Activated naive CD4-positive, alpha-beta T cell (primary cell): ENCODE measurements at places on chromosomes 6 and 20.

- no peak for DNase-seq
These were observed 564.9 kb upstream of the CITED2 start for GRCh38 chr6:139939189-139939979.

DNA sequence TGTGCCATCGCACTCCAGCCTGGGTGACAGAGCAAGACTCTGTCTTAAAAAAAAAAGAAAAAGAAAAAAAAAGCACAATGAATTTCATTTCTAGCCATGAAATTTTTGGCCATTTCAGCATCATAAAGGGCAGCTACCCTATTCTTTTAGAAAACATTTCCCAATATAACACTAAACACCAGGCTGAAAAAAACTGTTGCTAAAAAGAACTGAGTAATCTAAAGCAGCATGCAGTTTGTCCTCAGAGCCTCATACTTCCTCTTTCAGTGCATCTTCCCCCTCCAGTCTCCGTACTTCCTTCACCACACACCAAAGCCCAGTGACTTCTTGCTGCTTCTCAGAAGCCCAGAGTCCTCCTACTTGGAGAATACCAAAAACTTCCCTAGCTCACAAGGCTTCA, 5.6 kb upstream of the IFNGR1 start:
- no peak for DNase-seq

DNA sequence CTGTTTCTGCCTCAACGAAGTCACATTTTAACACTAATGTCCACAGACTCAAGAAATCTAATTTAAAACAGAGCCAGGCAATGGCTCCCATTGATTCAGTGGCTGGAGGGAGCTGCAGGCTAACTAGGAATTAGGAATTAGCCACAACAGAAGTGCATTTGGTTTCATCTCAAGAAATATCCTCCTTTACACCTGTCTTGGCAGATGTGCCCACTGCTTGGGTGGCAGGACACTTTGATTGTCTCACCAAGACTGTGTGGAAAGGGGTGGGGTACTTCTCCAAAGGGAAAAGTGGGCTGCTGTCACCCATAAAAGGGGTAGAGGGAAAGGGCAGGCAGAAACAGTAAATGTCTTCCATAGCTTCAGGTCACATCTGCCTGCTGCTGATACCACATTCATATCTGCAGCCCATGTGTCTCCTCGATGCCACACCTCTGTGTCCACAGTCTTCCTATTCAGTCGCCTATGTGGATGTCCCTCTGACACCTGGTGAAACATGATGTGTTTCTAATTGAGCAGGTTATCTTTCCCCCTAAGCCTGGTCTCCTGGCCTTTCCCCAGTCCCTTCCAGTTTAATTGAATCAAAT, 10.9 kb upstream of the OSER1 start:
- no peak for DNase-seq

GRCh38 chr6:101784094-101784493, 390.6 kb downstream of the GRIK2 start:
- no peak for DNase-seq

GRCh38 chr6:77462359-77463307, 658 bp downstream of the HTR1B start:
- DNase-seq: no peak

- no peak for DNase-seq
These were observed 629.7 kb upstream of the IMPG1 start for GRCh38 chr6:76702187-76702586.
